ENCODE measurements at places on chromosomes 13 and 19.
A peak's percentile ranks its signal among the peaks of the same experiment; 100 is the strongest.

GRCh38 chr13:73535341-73535740 lies 476.5 kb downstream of the KLF5 start:
- no peak for DNase-seq

DNA sequence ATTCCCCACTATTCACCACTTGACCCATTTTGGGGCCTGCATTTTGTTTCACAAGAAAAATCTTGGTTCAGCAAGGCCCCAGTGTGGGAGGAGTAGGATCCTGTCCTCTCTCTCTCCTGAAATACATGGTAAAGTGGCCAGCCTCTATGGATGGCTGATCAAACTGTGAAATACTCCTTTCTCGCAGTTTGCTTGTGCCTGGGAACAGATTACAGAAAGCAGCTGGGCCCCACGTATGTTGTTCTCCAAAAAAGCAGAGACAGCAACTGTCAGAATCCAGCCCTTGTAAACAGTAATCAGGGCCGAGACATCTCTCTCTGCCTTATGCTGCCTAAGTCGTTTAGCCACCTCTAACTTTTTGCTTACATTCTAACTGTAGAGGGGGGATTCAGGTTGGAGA lies 61.0 kb upstream of the RAP2A start:
- DNase-seq = no peak

- no peak for DNase-seq
Observed at GRCh38 chr19:20858218-20858617, 64.8 kb upstream of the ZNF85 start.

GRCh38 chr13:92769046-92769445 lies 457.6 kb upstream of the GPC6 start:
- DNase-seq = no peak

- no peak for DNase-seq
Observed at GRCh38 chr19:56972291-56972841, 131.8 kb upstream of the PEG3 start.

- no peak for DNase-seq
Observed at GRCh38 chr13:28319528-28319927, 175.4 kb downstream of the FLT1 start.

DNA sequence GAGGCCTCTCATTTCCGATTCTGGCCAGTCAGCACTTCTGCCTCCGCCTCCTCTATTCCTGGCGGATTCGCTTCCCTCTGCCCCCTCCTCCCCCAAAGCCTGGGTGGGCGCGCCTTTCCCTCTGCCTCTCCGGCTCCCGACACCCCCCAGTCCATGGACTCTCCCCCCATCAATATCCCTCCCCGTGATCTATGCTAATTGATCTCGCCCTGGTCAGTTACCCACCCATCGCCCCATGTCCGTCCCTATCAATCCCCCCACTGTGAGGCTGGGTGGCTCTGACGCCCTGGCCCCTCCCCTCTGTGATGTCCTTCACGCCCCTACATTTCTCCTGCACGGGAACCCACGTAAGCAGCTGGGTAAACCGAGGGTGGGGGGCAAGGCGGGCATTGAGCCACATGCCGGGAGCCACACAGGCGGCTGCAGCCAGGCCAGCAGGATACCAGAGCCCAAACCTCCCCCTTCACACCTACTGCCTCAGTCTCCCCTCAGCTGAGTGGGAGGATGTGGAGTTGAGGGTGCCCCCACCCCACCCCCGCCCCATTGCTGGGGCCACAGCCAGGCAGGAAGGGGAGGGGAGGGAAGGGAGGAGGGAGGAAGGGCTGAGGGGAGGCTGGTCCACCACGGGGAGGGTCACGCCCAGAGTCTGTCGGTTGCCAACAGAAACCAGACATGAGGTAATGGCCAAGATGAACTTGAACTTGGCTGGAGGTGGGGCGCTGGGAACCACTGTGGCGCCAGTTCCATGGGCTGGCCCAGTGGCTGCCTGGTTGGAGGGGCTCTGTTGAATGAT lies 21.0 kb downstream of the SMIM24 start:
- no peak for DNase-seq

DNA sequence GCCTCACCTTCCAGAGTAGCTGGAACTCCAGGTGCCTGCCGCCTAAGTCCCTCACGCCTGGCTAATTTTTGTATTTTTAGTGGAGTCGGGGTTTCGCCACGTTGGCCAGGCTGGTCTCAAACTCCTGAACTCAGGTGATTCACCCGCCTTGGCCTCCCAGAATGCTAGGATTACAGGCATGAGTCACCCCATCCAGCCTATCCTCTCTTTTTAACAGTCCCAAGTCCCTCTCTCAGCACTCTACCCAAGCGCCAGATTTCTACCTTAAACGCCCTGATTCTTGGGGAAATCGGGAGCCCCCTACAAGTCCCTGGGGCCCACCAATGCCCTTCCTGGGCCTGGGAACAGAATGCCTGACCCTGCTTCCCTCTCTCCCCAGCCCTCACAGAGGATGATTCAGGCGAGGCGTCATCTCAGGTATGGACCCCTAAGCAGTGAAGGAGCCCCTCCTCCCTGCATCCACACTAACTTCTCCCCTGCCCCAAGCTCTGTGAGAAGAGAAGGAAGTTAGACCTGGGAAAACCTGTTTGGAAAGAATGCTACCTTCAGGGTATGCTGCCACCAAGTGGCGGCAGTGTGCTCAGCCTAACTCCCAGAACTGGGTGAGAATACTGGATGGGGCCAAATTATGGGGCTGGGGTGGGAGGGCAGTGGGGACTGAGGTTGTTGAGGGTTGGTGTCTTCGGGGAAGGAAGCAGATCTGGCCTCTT lies 20.8 kb upstream of the EBI3 start:
- DNase-seq = no peak

DNA sequence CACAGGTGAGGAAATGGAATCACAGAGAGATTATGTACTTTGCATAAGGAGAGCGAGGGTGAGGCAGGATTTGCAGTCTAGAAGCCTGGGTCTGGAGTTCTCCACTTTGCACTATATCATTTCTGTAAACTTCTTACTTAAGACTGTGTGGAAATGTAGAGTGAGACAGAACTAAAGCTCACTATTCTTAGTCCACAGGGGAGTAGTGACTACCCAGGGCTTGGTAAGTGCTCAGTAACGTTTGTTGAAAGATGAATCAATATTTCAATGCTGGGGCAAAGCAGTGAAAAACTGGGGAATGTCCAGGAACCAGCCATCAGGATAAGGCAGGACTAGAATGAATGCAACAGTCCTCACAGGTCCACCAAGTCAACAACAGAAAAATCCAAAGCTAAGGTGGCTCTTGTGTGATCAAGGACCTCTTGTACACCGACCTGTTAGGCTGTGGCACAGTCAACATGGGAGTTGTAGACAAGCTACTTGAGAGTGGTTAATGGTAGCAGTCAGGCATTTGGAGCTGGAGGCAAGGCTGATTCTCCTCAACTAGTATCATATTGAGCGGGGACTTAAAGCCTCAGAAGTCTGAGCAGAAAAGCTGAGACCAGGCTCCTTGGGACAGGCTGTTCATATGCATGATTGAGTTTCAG lies 929 bp upstream of the TNFSF13B start:
- DNase-seq = no peak

DNA sequence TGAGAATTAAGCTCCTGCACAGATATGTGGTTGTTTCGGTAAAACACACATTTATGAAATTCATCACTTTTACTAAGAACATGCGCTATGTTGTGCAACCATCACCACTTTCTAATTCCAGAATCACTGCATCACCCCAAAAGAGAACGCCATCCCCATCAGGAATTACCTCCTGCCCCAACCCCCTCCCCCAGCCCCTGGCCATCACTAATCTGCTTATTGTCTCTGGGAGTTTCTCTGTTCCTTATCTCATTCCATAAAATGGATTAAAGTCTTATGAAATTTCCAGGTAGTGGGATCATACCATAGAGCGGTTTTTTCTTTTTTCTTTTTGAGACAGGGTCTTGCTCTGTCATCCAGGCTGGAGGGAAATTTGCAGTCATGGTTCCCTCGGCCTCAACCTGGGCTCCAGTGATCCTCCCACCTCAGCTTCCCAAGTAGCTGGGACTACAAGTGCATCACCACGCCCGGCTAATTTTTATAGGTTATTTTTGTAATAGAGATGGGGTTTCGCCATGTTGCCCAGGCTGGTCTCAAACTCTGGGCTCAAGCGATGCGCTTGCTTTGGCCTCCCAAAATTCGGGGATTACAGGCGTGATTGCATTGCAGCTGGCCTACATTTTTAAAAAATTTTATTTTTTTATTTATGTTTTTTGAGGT lies 3.5 kb downstream of the ZSCAN5B start:
- DNase-seq = no peak

- no peak for DNase-seq
Observed at GRCh38 chr13:25874064-25874737, 177.6 kb downstream of the SHISA2 start.

DNA sequence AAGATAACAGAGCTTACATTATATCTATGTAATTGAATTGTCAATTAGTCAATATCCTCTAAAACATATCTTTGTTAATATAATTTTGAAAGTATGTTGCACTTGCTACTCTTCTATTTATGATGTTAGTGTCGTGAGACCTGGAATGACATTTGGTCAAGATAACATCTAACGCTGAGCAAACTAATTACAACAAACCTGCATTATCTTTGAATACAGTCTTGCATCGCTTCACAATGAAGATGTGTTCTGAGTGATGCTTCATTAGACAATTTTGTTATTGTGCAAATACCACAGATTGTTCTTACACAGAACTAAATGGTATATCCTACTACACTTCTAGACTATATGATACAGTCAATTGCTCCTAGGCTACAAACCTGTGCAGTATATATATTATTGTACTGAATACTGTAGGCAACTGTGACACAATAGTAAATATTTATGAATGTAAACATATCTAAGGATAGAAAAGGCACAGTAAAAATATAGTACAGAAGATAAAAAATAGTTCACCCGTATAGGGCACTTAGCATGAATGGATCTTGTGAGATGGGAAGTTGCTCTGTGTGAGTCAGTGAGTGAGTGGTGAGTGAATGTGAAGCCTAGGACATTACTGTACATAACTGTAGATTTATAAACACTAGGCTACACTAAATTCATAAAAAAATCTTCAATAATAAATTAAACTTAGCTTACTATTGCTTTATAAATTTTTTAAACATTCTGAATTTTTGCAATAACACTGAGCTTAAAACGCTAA lies 1773.8 kb downstream of the PCDH9 start:
- no peak for DNase-seq

DNA sequence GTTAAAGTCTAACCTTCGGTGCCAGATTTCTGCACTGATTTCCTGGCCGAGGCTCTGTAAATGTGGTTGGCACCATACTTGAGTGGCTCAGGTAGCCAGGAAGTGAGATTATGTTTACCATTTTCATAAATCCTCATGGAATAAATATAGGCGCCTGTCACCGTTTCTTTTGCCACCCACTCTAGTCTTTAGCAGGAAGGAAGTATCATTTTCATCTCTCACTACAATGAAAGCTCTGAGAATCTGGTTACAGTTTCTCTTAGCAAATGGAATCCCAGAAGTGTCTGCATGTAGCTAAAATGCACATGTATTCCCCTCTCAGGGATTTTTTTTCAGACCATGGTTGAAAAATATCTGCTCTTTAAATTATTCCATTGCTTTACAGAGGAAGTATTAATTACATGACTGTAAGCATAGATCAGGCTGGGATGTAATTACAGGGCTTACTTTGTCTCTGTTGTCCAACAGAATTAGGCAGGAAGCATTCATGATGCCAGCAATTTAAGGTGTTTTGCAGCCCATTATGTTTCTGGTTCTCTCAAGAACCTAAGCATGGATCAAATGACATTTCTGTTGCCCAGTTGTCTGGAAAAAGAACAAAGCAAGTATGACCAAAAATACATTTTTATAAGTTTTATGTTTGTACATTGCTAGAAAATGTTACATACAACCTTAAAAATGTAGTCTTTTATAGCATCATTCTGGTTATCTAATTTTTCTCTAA lies 221.7 kb upstream of the SPRY2 start:
- DNase-seq = no peak

GRCh38 chr19:52034051-52034728 lies 6.0 kb upstream of the ZNF614 start:
- no peak for DNase-seq

GRCh38 chr19:17511724-17512573 lies 500 bp downstream of the PGLS start:
- DNase-seq = peak; percentile 57

- no peak for DNase-seq
Observed at GRCh38 chr13:44271031-44271455, 102.6 kb upstream of the SERP2 start.

Data from activated naive CD4-positive, alpha-beta T cell (primary cell).